Osteoblast (primary cell): ENCODE measurements at places on chromosomes 5 and 9. TPM values are rescaled to one million over a fixed set of nuclear protein-coding genes. Genes with fewer than 3 reads are reported as not detected.

- no peaks in the 10 kb centered on the region for H3K27me3 ChIP-seq
- H3K4me1 ChIP-seq, result peaks cover 43% of the 10 kb centered on the region
- no peak for DNase-seq
- H3K4me3 ChIP-seq, result no peak overlapping the region
- no peaks in the 10 kb centered on the region for H3K36me3 ChIP-seq
Observed at GRCh38 chr5:76692651-76693050, 23.3 kb upstream of the F2R start.

DNA sequence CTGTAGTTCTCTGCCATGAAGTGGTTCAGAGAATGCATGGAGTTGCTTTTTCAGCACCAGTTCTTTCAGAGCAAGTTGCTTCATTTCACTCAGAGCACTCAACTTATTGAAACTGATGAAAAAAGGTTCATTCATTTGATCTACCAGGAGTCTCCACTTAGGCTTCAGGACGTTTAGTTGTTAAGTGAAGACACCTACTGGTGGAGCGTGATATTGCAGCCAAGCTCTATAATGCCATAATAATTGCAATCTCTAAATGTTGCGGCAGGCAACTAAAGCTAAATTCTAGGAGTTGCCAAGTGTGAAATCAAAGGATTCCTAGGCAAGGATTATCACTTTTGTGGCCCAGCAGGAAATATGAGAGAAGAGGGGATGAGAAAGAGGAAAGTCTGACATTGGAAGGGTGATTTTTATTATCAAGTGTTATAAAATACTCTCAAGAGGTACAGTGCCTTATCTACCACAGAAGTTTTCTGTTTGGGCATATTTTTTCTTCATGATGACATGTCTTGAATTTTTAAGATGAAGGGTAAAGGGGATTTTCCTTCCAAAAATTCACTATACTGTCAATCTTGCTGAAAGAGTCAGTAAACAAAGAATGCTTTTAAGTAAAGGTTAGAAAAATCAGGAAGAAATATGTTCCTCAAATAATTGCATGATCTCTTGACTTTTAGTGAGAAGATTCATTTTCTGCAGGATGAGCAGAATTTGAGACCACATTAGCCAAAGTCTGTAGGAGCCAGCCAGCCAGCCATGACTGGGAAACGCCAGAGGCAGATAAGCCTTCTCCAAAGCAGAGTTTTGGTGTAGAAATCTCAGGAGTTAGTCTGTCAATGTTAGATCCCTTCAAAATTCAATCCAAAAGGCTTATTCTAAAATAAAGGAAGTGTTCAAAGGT, 83.4 kb downstream of the SH3PXD2B start:
- no peak overlapping the region for H3K4me3 ChIP-seq
- no peaks in the 10 kb centered on the region for H3K4me1 ChIP-seq
- H3K36me3 ChIP-seq, result peaks cover 28% of the 10 kb centered on the region
- DNase-seq, result peak; percentile 76

DNA sequence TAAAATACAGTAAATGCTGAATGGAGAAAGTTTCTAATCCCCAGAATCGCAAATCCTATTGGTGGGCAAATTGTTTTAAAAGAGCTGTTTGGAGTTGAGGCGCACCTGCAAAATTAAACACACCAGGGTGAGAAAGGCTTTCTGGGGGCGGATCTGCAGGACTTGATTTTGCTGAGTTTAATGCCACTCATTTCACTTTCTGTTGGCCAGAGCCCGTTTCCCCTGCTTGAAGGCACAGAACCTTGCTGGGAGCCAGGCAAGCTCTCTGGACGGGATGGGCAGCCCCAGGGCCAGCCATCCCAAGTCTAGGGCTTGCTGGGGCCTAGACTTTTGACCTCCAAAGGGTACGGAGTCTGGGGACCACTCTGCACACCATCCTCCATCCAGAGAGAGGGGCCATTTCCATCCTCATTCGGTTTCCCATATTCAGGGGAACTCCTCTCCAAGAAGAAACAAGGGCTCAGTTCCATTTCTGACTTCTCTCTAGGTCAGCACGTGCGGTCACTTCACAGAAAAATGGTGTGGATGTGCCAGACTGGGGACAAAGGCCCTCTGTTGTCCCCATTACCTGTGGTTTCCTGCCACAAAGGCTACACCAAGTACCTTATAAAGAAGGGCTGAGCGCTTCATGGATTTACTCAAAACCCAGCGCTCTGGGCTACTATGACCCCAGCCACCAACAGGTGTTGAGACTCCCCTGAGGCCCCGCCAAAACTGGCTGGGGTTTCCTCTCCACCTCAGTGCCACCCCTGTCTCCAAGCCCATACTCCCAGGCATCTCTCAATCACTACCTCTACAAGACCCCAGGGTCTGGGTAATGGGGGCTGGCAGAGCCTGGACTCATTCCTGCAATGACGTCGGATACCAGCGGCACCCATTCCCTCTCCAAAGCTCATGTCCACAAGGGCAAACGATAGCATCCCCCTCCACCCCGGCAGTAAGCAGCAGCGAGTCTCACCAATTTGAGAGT, 170.0 kb downstream of the AUH start:
- H3K27me3 ChIP-seq, result no peaks in the 10 kb centered on the region
- no peaks in the 10 kb centered on the region for H3K36me3 ChIP-seq
- H3K4me3 ChIP-seq, result no peak overlapping the region
- H3K27ac ChIP-seq, result peak overlapping the region; percentile 100
- DNase-seq, result no peak

DNA sequence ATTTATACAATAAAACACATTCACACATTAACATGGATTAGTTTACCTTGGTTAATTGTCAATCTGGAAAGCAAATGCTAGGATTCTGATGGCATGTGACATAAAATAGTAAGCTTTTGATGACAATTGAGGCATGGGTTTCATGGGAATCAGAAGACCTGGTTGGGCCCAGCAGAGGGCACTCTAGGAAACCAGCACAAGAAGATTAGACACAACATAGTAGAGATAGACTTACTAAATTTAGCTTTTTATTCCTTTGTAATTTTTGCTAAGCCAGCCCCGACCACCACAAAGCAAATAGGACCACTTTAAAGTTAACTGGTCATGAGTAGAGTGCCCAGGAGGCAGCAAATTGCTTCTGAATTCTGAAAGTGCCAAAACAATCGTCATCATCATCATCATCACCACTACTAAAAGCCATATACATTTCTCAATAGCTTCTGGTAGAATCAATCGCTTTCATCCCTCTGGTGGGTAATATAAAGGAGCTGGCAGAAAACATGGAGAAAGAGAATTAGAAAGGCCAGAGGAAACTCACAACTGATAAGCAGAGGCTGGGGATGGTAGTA, 163.2 kb downstream of the ARRDC3 start:
- H3K27me3 ChIP-seq, result no peaks in the 10 kb centered on the region
- H3K4me3 ChIP-seq, result peak overlapping the region; percentile 20
- peak overlapping the region; percentile 86 for H3K27ac ChIP-seq

The SPINK6 gene
- not detected in 2 replicates for total RNA-seq

DNA sequence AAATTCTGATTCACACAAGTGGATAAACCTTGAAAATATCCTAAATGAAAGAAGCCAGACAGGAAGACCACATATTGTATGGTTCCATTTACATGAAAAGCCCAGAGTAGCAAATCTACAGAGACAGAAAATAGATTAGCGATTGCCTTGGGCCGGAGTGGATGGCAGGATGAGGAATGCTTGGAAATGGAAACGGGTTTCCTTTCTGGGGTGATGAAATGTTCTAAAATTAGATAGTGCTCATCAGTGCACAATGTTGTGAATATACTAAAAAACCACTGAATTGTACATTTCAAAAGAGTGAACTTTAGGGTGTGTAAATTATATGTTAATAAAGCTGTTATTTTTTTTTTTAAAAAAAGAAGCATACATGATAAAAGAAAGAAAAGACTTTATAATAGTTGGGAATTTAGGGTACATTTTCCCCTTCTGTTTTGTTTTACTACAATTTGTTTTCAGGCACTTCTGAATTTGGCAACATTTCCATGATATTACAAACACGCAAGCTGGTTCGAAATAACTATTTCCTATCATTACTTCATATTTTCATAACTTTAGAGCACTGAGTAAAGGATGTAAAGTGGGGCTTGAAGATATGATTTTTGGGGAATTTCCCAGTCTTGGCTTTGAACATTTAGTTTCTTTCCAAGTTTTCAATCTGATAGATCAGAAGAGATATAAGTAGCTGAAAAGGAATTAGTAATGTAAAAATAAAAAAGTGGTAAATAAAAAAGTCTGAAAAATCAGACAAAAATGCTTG, 23.9 kb downstream of the SLC35A4 start:
- peaks cover 24% of the 10 kb centered on the region for H3K4me1 ChIP-seq
- peak overlapping the region; percentile 58 for H3K27ac ChIP-seq
- no peaks in the 10 kb centered on the region for H3K36me3 ChIP-seq
- H3K4me3 ChIP-seq, result no peak overlapping the region
- DNase-seq, result peak; percentile 45

The LCN6 gene
- not detected in 2 replicates for total RNA-seq
